M059J (cell line): ENCODE measurements at places on chromosomes 1 and 21. TPM values are rescaled to one million over a fixed set of nuclear protein-coding genes. Genes with fewer than 3 reads are reported as not detected.

DNA sequence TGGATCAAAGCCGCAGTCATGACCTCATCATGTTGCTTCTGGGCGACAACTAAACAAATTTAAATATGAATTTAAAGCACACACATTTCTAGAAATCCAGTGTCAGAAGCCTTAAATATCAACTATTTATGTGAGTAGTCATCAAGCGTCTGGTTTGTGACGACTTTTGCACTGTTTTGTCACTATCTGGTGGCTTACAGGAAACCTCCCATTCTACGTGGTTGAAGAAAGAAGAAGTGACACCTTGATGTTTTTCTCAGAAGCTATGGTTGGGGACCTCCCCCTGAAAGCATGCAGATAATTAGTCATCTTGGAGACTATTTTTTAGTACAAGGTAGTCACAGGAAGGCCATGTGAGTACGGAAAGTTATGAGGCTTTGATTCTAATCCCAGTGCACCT, 58.5 kb downstream of the TENT5C start:
- DNase-seq: peak; percentile 50

DNA sequence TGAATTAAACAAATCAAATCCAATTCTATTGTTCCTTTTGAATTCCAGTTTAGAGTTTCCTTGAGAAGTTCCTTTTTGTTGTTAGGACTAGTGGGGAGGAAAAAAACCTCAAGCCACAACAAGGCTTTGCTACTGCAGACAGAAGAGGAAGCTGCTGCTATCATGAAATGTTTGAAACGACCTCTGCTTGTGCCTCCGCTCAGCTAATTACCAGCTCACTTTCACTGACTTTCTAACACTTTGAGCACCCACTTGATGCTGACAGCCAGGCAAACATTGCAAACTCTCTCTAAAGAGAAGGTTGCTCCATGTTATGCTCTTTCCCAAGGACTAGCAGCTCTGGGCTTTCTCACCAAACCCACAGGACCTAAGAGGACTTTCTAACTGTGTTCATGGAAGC, 203.9 kb upstream of the PROX1 start:
- no peak for DNase-seq

GRCh38 chr1:157469752-157470675, 82.3 kb downstream of the FCRL5 start:
- DNase-seq: no peak

RNU1-4 gene
- not detected in 2 replicates for total RNA-seq
